Naive thymus-derived CD8-positive, alpha-beta T cell (primary cell): ENCODE measurements at places on chromosomes 13 and 19.

GRCh38 chr19:30263830-30264381, 108.3 kb upstream of the ZNF536 start:
- no peak for DNase-seq

DNA sequence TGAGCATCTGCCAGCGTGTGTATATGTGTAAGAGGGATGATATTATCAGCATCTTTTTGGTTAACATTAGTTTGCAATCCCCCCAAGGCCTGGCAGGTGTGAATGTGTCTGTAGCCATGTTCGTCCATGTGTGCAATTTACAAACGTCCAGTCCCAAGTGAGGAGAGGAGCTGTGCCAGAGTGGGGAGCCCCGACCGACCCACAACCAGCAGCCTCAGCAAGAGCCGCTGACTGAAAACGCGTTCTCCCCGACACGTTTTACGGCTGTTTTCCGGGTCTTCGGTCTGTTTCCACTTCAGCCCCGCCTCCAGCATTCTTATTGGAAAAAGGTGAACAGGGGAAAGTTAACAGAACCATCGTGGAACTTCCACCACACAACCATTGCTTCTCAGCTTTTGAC, 119.1 kb upstream of the SOX1 start:
- DNase-seq = no peak

GRCh38 chr19:32067685-32068084, 277.7 kb upstream of the ZNF507 start:
- no peak for DNase-seq

GRCh38 chr13:78759704-78760103, 100.7 kb upstream of the OBI1 start:
- no peak for DNase-seq

DNA sequence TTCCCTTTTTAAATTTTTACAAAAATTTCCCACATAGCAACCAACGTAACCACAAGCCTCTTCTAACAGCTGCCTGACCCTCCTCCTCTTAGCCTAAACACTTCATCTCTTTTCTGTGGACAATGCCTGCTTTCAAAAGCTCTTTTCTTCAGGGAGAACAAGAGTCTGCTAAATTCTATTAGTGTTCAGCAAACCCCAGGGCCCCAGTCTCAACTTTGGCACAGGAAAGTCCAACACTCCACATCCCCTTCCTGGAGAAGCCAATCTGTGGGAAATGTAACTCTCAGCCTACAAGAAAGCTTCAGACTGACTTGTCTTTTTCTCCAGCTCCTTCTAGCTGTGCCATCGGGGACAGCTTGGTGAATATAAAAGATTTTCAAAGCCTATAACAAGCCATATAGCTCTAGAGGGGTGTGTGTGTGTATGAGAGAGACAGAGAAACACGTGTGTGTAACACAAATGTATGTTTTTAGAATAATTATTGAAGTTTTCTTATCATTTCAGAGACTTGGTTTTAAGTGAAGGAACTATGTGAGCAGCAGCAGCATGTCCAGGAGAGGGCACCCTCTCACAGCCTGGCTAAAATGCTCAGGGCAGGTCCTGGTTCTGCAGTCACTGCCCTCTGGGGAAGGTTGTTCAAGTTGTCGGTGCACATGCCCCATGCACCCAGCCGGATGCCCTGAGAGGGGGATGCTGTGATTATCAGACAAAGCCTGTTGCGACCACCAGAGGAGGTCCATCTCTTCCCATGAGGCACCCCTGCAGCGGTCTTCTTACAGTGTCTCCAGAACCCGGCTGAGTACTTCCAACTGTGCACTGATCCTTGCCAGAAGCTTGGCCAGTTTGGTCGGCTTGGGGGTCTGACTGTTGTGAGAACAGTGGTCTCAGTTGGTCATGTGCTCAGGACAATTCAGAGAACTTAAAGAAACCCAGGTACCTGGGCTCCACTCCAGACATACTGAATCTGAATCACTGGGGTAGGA, 34.4 kb downstream of the CCDC70 start:
- no peak for DNase-seq

- DNase-seq = no peak
These were observed 10.6 kb downstream of the PLPP2 start for GRCh38 chr19:280541-281009.

DNA sequence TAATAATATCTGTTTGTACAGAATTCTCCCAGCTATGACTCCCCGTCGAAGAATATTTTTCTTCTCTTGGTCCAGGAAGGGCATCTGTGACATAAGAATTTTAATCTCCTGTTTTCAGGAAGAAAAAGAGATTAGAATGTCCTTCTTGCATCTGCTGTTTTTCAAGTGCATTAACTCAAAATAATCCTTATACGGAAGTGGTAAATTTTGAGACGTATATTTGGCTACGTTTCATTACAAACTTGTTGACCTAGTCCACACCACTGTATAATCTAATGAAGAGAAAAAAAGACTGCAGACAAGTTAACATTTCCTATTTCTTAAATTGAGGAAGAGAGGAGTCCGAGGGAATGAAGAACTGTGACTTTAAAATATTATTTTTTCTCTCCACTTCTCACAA, 959.9 kb downstream of the DIAPH3 start:
- no peak for DNase-seq

- DNase-seq = no peak
These were observed 56.9 kb upstream of the EDNRB start for GRCh38 chr13:77975358-77976042.

GRCh38 chr13:105412171-105412570, 1123.3 kb downstream of the EFNB2 start:
- DNase-seq = no peak

DNA sequence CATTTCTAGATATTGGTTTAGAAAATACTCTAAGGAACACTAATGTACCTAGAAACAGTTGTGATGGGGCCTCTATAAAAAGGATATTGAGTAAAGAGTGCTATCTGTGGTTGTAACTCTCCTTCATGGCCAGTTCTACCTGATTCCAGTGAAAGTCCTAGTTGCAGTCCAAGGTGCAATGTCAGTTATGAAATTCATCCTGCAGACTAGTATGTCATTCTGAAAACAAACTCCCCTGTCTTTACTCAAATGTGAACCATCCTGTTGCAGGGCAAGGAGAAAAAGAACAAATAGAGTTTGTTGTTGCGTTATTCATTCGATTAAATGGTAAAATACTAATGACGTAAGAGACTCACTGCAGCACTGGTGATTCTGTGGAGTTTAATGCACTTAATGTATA, 18.3 kb upstream of the N4BP2L1 start:
- DNase-seq = no peak

DNA sequence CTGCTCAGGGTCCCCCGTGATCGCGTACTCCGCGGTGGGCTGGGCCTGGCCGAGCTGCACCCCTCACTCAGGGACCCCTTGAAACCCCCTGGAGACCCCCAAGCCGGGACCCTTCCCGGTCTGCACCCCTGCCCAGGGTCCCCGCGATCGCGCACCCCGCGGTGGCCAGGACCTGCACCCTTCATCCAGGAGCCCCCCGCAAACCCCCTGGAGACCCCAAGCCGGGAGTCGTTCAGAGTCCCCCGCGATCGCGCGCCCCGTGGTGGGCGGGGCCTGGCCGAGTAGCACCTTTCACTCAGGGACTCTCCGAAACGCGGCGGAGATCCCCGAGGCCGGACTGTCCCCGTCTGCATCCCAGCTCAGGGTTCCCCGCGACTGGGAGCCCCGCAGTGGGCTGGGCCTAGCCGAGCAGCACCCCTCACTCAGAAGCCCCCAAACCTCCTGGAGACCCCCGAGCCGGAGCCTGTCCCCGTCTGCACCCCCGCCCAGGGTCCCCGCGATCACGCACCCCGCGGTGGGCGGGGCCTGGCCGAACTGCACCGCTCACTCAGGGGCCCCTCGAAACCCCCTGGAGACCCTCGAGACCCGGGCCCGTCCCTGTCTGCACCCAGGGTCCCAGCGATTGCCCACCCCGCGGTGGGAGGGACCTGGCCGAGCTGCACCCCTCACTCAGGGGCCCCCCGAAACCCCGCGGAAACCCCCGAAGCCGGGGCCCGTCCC, 748 bp downstream of the LMNB2 start:
- peak; percentile 14 for DNase-seq

DNA sequence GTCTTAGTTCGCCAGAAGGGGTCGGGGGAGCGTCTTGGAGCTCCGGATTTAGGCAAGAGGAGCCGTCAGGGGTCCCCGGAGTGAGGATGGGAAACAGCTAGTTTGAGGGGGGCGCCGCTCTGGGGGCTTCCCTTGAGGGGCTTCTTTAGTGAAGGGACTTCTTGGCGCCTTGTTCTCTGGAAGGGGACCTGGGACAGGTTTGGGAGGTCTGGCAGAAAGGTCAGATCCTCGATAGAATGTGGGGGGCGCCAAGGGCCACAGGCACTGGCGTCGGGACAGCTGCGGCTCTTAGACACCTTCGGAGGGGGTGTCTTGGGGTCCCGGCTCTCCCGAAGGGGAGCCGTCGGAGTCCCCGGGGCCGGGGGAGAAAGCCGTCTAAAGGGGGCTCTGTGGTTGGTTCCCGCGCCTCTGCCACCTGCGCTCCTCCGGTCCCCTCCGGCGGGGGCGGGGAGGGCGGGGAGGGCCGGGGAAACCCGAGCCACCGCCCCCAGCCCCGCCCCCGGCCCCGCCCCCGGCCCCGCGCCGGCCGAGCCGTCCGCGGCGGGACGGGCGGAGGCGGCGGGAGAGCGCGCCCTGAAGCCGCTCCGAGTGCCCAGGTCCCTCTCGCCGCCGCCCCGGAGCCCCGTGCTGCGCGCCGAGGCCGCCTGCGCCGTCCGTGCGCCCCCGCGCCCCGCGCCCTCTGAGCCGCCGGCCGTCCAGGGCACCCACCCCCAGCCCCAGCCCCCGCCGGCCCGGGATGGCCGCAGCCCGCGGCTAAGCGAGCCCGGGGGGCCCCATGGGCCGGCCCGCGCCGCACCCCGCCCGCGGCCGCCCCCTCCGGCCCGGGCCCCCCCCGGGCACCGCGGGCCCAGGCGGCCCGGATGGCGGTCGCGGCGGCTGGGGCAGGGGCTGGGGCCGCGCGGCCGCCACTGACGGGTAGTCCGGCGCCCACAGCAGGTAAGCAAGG, at the start of gene NRTN:
Gene NRTN, plus strand, starts transcription at position 552 of the 946 bp plus-strand sequence. CDS start 19,099 bp downstream, outside the sequence.
- peak; percentile 60 for DNase-seq

DNA sequence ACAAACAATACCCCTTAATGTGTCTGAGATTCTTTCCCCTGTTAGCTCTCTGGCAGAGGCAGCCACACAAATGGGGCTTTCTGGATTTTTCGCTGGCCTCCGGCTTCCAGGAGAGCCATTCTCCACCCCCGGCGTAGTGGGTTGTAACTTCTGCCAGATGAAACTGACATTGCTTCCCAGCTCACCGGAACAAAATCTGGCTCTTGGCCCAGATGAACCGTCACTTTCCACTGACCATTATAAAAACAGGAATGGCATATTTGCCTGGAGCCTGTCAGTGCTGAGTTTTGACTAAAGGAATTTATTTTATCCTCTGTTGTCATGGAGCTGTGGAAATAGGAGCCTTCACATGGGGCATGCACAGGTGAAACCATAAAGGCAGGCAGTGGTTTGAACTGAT, 120.6 kb upstream of the GPR12 start:
- DNase-seq = no peak

- no peak for DNase-seq
These were observed 28.2 kb upstream of the PSG7 start for GRCh38 chr19:42965176-42965575.

- no peak for DNase-seq
These were observed 34.4 kb upstream of the GATAD2A start for GRCh38 chr19:19371059-19371458.

DNA sequence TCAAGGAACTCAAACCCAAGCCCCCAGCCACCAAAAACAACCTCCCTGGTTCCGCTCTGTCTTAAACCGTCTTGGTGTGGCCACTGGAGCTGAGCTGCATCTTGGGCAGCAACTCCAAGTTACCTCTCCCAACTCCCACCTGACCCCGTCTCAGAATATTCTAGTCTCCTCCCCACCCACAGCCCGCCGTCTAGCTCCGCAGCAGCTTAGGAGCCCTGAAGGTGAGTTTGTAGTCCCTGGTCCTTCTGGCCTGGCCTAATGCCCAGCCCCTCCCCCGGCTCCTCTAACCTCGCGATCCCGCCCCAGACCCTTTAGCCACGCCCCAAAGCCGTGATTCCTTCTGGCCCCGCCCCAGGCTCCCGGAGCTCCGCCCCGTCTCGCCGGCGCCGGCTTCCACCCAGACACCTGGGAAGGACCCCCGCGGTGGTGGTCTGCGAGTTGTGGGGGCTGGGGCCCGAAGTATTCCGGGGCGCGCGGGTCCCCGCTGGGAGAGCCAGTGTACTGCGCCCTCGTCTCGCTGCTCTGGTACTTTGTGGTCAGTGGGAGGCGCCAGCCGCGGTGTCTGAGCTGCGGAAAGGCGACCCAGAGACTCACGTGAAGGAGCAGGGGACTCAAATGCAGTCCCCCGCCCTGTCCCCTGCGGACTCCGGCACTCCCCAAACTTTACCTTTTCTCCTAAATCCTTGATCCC, 2.5 kb upstream of the LHB start:
- DNase-seq = peak; percentile 76

DNA sequence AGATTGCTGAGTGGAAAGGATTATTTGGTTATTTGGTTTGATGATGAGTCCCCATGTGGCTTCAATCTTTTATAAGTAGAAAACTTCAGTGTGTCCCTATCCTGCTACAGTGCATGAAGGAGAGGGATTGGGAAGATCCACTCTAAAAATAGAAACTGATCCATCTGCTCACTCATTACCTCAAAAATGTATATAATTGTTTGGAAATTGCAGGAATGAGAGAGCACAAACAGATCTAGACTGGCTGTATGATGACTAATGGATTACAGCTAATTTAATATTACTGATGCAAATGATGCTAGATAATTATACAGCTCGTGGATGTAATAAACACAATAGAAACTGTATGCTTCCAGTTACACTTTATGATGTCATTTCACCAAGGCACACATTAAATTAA, 625.3 kb upstream of the PRR20A start:
- DNase-seq = no peak

GRCh38 chr13:47175172-47175866, 278.5 kb upstream of the HTR2A start:
- no peak for DNase-seq

DNA sequence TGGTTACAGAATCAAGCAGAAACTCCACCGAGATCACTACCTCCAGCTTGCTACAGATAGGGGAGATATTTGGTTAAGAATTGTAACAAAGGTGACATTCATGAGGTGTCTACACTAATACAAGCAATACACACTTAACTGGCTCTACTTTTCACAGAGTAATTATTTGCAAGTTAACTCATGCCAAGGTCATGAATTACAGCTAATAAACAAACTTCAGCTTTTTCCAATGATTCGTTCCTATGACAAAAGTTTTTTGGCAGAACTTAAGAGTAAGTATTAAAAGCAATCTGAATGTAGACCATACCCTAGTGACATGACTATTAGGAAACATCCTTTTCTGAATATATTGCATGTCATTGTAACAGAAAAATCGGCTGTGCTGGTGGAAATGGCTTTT, 72.1 kb downstream of the LHFPL6 start:
- no peak for DNase-seq

DNA sequence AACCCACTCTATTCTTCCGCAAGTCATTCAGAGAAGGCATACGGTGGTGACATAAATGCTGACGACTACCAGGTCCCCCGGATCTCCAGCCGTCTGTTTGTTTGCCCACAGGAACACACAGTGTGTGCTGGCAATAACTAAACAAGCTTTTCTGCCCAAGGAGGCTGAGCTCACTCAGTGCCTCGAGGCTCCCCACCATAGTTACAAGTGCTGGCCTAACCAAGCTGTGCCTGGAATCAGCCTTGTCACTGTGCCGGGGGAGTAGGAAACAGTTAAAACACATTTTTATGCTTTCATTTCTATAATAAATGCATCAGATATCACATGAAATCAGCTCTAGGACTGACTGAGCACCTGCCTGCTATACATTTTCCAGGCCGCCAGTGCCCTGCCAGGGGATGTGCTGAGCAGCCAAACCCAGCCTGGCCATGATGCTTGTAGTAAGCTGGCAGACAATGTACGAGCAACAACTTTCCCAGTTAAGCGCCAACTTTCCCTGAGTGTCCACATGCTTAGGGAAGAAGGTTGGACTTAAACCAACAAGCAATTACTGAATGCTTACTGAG, 28.1 kb downstream of the BRD4 start:
- DNase-seq = no peak
